ENCODE measurements at places on chromosomes 3 and 15.

- DNase-seq, result no peak
Observed at GRCh38 chr3:197953881-197954280, 3.9 kb downstream of the RPL35A start.

DNA sequence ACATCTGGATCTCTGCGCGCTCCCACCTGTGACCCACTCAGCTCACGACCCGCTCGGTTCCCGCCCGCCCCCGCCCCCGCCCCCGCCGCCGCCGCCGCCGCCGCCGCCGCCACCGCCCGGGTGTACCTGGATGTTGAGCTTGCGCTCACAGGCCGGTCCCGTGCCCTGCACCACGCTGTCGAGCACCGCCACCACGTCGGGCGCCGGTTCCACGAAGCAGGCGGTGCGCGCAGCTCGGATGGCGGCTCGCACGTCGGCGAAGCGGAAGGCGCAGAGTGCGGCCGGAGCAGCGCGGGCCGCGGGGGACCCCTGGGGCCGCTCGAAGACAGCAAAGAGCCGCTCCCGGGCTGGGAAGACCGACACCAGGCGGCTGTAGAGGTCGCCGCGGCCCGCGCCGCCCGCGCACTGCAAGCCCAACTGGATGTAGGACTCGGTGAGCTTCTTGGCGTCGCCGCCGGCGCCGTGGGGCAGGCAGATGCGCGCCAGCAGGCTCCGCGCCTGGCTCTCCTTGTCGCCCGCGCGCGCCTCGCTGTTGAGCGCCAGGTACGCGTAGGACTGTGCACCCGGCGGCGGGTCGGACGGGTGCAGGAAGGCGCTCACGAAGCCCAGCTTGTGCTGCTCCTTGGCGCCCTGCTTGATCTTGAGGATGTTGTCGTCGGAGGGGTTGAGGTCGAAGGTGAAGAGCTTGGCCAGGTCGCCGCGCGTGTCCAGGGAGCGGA, 1.1 kb downstream of the PLXND1 start:
- peak; percentile 88 for DNase-seq

DNA sequence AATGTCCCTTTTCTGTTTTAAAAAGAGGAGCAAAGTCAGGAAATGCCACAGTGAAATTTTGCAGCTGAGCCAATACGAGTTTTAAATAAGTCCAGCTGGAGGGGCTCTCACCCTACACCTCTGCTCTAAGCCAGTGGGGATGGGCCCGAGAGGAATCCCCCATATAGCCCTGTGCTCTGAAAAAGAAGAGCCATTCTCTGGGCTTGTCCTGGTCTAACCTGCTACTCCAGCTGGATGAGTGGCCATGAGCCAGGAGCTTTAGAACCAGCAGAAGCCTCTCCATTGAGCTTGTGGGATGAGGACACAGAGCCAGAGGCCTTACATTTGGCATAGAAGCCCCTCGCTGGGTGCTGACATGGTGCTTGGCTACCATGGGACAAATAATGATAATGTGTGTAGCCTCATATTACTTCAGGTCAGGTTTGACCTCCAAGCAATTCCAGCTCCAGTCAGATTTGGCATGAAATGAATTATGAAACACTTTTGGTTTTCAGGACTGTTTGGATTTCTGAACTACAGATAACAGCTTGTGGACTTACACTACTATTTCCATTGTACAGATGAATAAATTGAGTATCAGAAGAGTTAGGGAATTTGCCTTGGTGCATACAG, 172.4 kb downstream of the CHST2 start:
- DNase-seq, result peak; percentile 6

DNA sequence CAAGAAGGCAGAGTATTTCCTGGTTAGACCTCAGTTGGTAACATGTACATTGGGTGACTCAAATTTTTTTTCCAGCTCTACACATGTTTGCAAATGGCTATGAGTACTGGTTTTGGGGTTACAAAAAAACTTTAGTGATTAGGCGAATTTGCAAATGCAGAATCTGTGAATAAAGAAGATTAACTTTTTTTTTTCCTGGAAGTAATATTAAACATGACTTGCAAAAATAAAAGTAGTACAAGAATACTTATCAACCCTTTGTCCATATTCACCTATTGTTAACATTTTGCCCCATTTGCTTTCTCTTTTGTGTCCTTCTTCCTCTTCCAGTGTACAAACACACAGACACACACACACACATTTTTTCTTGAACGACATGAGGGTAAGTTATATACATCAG, 47.6 kb upstream of the RYK start:
- DNase-seq, result no peak

GRCh38 chr3:153897025-153897723, 224.0 kb upstream of the ARHGEF26 start:
- DNase-seq, result no peak

Measured in ELF-1 (cell line).